ENCODE measurements at places on chromosomes 3 and 15.

DNA sequence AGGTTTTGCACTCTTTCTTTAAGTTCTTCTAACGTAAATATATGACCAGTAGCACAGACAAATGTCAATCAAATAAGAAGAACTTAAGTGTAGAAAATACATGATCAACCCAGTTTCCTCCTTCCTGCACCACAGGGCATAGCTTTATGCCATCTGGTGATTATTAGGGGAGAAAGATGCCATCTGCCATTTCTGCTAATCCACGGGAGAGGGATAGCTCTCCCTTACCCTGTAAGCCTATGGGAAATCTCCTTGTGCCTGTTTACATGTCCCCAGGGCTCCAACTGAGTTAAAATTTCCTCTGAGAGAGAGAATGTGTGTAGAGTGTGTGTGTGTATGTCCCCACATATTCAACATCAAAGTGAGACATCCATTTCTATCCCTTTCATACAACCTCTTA, 135.9 kb downstream of the RSL24D1 start:
- DNase-seq: no peak

- no peak for DNase-seq
These were observed 543.0 kb upstream of the TBL1XR1 start for GRCh38 chr3:177740254-177740653.

GRCh38 chr15:82854554-82854953, 45.1 kb downstream of the WHAMM start:
- DNase-seq: no peak

GRCh38 chr3:62090066-62090465, 283.3 kb downstream of the FEZF2 start:
- no peak for DNase-seq

DNA sequence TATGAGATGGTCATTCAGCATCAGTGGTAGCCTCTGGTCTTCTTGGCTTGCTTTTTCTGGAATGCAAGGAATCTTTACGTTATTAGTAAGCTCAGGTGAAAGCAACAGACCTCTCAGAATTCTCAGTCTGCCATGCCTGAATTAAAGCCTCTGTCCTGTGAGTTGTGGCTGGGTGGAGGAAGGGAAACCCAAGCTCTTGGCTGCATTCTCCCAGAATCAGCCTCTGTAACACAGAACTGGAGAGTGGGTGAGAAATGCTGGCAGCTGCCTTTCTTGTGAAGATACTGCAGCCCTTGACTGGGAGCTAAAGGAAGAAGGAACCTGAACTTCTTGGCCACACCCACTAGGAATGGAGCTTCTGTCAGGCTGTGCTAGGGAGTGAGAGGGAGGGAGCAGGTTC, 505.8 kb downstream of the EPHA3 start:
- DNase-seq: no peak

DNA sequence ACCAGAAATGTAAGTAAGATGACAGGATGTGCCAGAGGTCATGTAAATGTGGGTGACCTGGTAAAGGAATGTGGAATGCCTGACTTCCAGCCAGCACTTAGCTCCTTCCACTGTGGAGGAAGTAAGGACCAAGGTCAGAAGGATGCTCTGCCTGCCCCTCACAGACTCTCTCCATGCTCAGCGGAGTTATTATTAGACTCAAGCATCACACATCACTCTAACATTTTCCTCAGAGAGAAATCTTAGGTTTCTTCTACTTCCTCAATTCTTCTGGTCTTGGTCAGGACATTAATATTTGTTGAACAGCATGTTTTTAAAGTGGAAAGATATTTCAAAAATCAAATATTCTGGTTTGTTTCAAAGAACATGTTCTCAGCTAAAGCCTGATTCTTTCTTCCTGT, 231.4 kb upstream of the WNT5A start:
- no peak for DNase-seq

DNA sequence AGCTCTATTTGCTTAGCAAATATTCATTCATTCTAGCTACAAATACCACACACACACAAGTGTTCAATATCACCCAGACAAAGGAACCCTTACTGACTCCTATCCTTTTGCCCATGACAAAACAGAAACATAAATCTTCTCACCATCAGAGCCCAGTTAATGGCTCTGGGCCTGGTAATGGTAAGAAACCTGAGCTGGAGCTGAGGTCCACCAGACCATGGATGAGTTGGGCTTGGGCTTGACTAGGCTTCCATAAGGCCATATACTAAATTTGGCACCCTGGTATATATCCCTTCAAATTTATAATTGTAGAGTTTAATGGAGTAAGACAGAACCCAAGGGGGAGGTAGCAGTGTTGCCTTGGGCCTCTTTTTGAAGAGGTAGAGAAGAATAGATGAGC, 29.4 kb downstream of the GPR176 start:
- no peak for DNase-seq

GRCh38 chr3:137061186-137061585, 103.4 kb downstream of the IL20RB start:
- DNase-seq: no peak

GRCh38 chr3:186152361-186152798, 43.5 kb upstream of the ETV5 start:
- no peak for DNase-seq

DNA sequence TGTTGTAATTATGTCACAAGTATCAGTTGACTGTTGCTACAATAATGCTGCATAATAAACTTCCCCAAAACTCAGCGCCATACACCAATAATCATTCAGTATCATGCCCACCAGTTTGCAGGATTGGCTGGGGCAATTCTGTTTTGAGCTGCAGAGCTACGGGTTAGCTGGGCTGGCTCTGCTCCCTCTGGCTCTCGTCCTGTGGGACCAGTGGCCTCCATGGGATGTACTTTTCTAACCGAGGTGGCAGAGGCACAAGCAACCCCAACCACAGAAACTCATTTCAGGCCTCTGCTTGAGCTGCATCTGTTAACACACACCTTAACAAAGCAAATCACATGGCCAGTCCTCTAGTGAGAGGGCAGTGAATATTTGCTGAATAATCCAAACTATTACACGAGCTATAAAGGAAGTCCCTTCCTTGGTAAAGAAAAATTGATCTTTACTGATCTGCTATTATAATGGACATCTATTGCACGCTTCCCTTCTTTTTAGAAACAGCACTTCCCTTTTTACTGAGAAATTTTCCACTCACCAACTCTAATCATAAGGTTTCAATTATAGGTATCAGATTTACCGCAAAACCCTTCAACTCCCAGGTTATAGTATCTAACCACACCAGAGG, 10.9 kb upstream of the BCL2A1 start:
- DNase-seq: no peak

DNA sequence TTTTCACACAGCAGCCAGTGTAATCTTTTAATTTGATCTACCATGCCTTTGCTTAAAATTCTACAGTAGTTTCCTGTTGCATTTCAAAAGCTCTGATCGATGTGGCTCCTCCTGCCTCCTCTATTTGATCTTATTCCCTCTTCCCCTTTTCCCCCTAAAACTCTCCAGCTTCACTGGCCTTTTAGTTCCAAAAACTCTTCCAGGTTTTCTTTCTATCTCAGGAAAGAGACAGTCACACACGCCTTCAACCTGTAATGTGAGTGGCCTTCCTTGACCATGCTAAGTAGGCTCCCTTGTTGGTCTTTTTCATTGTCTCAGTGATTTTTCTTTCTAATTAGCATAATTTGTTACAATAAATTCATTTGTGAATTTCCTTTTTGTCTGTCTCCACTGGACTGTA, 985 bp downstream of the TEX9 start:
- no peak for DNase-seq

Data from activated naive CD4-positive, alpha-beta T cell treated with Interleukin-2 at 50 U/mL for 16 hours (primary cell).